ENCODE measurements at places on chromosomes 16 and 17.

- DNase-seq = no peak
These were observed 24.0 kb downstream of the LLGL2 start for GRCh38 chr17:75549246-75550138.

DNA sequence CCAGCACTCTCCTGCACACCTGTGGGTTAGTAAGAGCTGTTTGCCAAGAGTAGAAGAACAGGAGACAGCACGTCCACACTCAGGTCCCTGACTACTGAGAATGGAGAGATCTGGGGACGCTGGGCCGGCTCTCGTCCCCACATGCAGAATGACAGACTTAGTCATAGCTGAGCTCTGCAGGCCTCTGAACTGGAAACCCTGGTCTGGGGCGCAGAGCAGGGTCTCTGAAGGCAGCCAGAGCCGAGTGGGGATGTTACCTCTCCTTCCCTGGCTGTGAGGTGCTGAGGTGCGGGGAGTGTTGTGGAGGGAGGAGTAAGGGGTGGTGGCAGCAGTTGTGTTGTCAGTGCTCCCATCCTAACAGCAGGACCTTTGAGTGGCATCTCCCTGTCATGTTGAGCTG is 7.2 kb upstream of the JPT2 start:
- no peak for DNase-seq

DNA sequence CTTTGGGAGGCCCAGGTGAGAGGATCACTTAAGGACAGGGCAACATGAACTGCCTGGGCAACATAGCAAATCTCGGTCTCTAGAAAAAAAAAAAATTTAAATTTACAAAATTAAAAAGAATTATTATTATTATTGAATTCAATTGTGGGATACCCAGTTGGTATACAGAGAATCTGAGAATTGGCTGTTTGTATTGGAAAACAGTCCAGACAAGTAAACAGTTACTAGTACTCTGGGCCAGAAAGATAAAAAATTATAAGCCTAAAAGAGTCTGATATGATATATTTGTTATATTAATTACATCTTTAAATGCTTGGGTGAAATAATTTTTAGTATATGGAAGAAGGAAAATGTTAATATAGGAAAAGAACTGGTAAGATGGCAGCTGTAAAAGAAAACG is 15.0 kb downstream of the CCDC47 start:
- no peak for DNase-seq

GRCh38 chr16:82633964-82634600 is 7.3 kb downstream of the CDH13 start:
- DNase-seq = no peak

DNA sequence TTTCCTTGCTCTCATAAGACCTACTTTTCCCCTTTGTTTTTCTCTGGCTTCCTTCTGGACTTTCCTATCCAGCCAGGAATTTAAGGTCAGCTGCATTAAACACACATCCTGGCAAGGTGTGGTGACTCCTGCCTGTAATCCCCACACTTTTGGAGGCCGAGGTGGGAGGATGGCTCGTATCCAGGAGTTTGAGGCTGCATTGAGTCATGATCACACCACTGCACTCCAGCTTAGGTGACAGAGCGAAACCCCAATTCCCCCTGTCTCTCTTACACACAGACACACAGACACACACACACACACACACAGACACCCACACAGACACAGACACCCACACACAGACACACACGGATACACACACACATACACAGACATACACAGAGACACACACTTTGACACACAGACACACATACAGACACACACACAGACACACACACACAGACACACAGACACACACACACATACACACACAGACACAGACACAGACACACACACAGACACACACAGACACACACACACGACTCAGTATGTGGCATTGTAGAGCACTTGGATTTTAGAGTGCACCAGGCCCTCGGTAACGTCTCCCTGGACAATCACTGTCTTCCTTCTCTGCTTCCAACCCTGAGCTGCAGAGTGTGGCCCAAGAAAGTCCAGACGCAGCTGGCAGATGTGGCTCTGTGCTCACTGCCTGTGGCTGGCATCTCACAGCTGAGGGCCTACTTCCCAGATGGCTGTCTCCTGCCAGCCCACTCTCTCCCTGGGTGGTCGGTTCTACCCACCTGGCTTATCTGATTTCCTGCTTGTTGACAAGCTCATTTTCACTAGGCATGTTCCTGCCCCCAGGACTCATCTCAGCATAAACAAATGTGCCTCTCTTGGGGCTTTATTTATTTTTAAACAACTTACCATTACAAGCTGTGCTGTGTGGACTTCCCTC is 39.0 kb downstream of the NLRP1 start:
- DNase-seq = no peak

DNA sequence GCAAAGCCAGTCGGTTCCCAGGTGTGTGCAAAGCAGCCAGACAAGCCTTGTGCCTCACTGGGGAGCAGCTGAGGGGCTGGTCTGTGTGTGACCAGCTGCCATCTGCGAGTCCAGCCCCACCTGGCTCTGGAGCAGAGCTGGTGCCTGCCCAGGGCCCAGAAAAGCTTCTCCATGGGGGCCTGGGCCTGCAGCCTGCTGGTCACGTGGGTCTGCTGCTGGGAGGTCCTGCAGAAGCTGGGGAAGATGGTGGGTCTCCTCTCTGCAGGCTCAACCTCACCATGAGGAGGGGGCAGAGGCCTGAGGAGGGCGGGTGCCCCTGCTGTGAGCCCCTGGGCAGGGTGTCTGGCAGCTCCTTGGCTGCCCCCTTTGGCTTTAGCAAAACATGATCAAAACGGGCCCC is 71.9 kb downstream of the ENGASE start:
- no peak for DNase-seq

DNA sequence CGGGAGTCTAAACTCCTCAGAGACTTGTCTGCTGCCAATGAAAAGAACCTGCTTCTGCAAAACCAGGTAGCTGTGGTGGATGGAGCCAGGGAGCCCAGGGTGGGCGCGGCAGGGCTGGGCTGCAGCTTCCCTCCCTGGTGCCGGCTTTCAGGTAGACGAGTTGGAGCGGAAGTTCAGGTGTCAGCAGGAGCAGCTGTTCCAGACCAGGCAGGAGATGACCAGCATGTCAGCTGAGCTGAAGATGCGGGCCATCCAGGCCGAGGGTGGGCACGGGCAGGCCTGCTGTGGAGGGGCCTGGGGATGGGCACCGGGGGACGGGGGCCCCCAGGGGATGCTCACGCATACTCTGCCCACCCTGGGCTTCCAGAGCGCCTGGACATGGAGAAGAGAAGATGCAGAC is 3.2 kb upstream of the RAC3 start:
- no peak for DNase-seq

DNA sequence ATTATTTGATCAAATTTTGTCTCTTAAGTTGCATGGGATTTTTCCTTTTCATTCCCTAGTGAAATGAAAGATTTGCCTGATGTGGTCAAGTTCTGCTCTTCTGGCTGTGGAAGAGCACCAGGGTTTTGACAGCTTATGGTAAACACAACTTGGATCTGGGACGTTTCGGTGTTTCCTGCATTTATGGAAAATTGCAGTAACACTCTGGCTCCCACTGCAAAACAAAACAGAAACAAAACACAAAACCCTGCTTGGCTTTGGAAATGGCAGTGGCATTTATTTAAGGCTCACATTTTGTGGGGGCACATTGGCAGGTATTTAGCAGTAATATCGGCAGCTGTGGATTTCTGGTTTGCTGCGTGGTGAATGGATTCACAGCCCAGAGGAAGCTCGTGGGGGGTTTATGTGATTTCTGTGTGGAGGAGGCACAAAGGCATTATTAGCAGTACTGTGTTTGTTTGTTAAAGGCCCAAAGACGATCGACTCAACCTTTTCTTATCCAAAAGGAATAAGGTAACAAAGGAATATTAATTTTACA is 377.8 kb downstream of the SNX29 start:
- DNase-seq = no peak

- DNase-seq = no peak
These were observed 6.8 kb downstream of the MPG start for GRCh38 chr16:84718-85406.

- no peak for DNase-seq
These were observed 13.7 kb downstream of the KANSL1 start for GRCh38 chr17:46179375-46179999.

DNA sequence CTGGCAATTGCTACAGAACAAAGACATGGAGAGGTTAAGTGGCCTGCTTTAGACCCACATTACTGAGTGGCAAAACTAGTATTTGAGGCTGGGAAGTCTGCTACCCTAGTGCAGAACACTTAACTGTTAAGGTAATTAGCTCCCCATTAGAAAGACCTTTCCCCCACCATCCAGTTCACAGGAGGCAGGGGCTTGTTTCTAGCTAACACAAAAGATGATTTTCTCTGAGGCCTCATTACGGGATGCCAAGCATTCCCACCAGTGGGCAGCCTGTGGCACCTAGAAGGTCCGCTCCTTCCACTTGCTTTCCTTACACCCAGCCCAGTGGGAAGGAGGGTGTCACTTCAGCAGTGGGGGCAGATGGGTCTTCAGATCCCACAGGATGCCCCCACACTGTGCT is 99.1 kb downstream of the RBFOX1 start:
- DNase-seq = no peak

DNA sequence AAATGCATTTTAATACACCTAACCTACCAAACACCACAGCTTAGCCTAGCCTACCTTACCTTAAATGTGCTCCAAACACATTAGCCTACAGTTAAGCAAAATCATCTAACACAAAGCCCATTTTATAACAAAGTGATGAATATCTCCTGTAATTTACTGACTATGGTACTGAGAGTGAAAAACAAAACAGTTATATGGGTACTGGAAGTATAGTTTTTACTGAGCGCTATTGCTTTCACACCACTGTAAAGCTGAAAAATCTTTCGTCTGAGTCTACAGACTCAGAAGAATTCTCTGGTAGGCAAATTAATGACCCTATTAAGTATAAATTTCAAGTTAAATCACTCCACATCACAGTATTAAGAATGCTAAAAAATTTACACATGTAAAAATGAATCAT is 3.5 kb downstream of the GRB2 start:
- DNase-seq = no peak

DNA sequence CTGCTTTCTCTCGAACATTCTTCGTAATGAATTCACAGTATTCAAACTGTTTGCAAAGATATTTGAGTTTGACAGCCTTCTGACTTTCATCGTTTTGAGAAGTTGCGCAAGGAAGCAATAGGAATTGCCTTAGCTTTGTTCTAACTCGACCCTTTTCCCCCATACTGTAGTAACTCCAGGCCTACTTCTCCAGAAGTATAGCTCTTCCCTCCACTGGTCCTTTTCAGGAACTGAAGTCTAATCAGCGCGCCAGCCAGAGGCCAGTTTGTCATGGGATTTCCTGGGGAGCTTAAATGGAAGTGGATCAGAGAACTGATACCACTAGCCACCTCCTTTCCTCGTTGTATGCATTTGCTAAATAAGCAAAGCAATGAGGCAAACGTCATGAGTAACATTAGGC is 27.9 kb downstream of the CDR2 start:
- no peak for DNase-seq

DNA sequence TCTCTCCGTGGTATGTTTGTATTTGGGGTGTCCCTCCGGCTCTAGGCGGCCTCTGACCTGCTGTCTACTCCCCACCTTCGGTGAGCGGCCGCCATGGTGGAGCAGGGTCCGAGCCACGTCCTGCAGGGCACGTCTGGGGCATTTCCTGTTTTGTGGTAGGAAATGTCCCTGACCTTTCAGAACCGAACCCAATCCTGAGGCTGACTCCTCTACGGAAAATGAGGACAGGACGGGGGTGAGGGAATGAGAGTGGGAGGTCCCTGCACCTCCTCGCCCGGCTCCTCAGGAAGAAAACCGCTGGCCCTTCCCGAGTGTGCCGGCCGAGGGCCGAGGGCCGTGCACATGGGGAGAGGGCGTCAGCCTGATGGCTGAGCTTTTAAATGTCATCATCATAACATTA is 45.8 kb downstream of the WDR45B start:
- DNase-seq = no peak

DNA sequence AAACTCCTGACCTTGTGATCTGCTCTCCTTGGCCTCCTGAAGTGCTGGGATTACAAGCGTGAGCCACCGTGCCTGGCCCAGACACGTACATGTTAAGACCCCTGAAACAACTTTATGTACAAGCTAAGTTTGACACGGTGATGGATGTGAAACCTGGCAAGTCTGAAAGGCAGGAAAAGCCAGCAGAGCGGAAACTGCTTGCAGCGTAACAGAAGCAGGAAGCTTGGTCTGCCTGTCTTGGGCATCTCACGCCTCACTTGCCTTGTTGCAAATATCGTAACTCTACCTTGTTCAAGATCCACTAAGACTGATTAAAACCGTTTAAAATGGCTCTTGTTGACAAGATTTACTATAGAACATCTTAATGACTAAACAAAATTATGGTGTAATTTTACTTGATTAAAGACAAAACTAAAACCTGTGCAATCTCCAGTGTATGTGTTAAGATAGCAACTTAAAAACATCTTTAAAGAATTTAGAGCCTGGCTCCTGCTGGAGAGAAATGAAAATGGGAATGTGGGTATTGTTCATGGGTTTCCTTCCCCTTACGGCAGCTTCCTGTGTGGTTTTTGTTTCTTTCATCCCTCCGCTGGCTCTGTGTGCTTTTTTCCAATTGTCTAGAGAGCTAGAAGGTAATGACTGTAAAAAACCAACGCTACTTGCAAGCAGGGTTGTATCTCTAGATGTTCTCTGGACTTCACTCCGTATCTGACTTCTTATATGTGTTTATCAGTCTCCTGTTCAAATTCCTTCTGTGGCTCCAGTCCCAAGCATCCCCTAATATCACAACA is 477.6 kb downstream of the XYLT1 start:
- peak; percentile 6 for DNase-seq

DNA sequence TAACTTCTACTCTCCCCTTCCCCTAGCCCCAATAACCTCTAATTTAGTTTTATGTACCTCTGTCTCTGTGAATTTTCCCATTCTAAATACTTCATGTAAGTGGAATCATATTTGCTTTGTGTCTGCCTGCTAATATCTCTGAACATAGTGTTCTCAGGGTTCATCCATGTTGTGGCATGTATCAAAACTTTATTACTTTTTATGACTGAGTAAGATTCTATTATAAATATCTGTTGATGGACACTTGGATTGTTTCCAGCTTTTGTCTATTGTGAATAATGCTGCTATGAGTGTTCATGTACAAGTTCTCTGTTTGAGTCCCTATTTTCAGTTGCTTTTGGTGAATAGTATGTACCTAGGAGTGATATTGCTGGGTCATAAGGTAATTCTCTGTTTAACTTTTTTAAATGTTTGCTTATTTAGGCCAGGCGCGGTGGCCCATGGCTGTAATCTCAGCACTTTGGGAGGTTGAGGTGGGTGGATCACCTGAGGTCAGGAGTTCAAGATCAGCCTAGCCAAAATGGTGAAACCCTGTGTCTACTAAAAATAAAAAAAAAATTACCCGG is 92.8 kb downstream of the CHD9 start:
- DNase-seq = no peak
